CD4-positive, alpha-beta T cell treated with Interleukin-4 for 1 hour (primary cell): ENCODE measurements at places on chromosomes 2 and 18.

GRCh38 chr2:169732583-169733358 lies 861 bp upstream of the KLHL23 start:
- DNase-seq: no peak

- DNase-seq: no peak
Measured at GRCh38 chr18:61965311-61965710, 72.5 kb upstream of the RNF152 start.

- no peak for DNase-seq
Measured at GRCh38 chr18:34159691-34160185, 65.0 kb downstream of the NOL4 start.

DNA sequence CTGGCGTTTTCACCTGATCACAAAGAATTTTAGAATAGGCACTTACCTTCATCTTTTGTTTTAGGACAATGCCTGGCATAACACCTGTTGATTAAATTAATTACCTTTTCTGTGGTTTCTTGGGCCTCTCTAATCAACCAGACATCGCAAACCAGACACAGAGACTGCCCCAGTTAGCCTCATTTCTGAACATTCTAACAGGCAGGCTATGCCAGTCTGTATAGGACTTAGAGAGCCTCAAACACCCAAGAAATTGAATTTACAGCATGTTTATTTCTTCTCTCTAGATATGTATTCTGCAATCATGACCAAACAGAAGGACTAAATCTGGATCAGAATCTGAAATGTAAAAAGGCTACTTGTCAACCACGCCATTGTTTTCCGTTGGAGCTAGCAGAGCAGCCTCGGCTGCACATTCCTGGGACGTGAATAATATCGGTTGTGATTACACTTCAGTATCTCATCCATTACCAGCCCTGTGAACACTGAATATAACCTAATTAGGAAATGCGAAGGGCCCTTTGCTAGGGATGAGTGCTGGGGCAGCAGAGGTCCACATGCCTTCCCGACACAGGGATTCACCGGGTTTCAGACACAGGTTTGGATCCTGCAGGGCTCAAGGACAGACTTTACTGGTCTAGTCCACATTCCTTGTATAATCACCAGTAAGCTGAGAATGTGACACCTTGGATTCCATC lies 17.5 kb upstream of the CDC42EP3 start:
- DNase-seq: no peak

- no peak for DNase-seq
Measured at GRCh38 chr18:27685091-27685490, 491.8 kb downstream of the CDH2 start.

DNA sequence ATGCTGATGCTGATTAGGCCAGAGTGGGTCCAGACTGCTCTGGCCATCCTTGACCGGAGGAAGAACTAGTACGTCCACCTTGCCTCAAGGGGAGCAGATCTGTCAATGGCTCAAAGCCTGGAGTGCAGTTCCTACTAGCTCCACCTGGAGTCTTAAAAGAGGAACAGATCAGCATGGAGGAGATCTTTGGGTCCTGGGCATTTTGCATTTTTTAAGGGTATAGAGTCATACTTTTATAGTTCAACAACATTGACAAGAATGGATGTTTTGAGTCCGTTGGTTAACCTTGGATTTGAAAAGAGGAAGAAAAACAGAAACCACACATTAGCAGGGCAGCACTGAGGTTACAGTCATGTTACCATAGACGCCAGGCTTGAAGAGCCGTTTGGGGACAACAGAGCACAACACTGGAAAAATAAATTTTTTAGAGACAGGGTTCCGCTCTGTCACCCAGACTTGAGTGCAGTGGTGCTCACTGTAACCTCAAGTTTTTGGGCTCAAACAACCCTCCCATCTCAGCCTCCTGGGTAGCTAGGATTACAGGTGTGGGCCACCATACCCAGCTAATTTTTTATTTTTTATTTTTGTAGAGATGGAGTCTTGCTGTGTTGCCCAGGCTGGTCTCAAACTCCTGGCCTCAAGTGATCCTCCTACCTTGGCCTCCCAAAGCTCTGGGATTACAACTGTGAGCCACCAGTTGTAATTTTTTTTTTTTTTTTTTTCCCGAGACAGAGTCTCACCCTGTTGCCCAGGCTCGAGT lies 78.5 kb downstream of the PRKCE start:
- DNase-seq: peak; percentile 64

GRCh38 chr2:181104512-181105115 lies 124.2 kb downstream of the UBE2E3 start:
- DNase-seq: peak; percentile 69

DNA sequence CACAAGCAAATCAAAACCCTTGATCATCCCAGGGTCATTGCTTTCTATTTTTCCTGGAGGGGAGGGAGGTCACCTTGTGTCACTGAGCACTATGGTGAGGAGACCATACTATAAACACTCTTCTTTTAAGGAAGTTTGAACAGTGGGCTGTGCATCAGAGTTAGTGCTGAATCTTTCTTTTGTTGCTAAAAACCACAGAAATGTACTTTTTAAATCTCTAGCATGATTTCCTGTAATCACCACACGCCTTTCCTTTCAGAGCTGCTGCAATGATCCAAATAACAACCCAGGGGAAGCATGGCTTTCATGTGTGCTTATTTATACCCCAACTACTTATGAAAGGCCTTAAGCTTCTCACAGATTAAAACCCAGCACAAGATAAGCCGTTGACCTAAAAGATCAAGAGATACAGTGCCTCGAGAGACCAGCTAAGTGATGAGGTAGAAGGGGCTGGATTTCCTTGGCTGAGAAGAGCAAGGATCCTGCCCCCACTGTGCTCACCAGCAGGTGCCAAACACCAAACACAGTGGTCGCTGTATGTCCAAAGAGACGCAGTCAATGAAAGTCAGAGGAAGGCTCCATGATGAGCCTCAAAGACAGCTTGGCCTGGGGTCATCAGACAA lies 34.7 kb downstream of the TRABD2A start:
- peak; percentile 81 for DNase-seq

GRCh38 chr2:63053081-63053888 lies 2.7 kb downstream of the OTX1 start:
- DNase-seq: no peak

DNA sequence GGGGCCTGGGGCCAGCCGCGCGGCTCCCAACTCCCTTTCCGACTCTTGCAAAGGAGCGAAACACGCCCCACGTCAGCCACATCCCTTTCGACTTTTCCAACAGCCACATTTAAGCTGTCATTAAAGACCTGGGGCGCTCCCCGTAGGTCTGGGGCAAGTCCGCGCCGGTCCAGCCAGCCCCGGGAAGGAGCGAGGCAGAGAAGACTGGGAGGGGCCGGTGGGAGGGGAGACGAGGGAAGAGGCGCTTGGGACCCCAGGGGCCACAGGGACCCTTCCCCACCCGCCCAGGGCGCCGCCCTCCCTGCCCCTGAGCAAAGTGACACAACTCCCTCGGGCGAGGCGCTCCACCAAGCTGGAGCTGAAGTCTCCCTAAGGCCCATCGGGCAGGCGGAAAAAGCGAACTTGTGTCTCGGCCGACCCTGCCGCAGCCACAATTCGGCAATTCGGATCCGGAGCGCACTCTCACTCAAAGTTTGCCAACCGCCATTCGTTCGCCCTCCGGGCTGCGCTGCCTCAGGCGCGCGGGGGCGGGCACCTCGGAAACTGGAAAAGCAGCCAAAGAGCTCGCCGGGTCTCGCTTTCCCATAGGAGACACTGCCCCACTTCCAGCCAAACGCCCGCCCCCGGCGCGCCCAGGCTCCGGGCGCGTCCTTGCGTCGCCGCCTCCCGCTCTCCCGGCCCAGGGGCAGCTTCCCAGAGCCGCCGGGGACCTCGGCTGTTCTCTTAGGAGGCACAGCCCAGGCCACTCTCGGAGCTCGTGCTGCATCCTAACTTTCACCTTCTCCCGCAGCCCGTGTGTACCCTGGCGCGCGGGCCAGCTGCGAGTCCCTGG lies 1.1 kb upstream of the KCTD1 start:
- peak; percentile 9 for DNase-seq

DNA sequence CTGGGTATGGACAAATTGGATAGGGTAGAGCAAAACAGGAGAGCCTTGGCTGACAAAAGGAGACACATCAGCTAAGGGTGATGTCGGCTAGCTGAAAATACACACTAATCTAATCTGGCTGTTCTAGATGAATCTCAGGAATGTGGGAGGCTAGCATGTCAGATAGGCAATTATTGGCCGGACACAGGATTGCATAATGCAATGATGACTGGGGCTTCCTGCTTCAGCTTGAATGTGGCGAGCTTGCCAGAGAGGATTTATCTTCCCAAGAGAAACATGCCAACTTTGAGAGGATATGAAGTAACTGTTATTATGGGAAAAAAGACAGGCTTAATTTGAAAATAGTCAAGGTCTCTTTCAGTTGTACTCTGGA lies 102.4 kb downstream of the TRIB2 start:
- no peak for DNase-seq

DNA sequence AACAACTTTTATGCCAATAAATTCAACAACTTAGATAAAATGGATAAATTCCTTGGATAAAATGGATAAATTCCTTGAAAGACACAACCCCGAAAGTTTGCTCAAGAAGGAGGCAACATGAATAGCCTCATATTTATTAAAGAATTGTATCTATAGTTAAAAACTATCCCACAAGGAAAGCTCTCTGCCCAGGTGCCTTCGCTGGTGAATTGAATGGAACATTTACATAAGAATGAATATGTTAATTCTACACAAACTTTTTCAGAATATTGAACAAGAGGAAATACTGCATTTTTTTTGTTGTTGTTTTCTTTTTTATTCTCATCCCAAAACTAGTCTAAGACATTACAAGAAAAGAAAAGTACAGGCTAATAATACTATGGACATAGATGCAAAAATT lies 805.3 kb upstream of the RAB6C start:
- no peak for DNase-seq
